ENCODE measurements at places on chromosomes 7 and 10.

- peak; percentile 37 for DNase-seq
These were observed 674 bp downstream of the AMZ1 start for GRCh38 chr7:2688409-2689342.

- DNase-seq: no peak
These were observed 56.1 kb downstream of the FEZF1 start for GRCh38 chr7:122248472-122248871.

DNA sequence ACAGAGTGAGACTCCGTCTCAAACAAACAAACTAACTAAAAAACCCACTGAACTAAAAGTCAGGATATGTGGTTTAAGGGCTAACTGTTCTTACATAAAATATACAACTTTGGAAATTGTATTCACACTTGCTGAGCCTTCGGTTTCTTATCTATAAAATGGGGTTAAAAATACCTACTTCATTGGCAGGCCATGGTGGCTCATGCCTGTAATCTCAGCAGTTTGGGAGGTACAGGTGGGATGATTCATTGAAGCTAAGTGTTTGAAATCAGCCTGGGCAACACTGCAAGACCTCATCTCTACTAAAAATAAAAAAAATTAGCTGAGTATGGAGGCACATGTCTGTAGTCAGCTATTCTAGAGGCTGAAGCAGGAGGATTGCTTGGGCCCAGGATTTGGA is 115.4 kb upstream of the KLF6 start:
- DNase-seq: no peak

DNA sequence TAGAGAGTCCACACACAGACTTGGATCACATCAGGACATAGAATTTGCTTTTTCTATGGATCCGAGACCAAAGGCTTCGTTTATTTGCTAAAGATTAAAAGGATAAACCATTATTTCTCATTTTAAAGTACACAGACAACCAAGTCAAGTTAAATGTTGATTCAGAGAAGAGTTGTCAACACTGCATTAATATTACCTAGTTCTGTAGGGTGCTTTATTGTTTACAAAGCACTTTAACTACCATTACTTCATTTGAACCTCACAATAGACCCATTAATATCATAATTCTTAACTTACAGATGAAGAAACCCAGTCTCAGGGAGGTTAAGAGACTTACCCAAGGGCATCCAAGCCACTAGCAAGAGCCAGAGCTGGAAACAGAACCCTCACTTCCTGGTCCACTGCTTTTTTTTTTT is 43.2 kb upstream of the GSAP start:
- DNase-seq: no peak

DNA sequence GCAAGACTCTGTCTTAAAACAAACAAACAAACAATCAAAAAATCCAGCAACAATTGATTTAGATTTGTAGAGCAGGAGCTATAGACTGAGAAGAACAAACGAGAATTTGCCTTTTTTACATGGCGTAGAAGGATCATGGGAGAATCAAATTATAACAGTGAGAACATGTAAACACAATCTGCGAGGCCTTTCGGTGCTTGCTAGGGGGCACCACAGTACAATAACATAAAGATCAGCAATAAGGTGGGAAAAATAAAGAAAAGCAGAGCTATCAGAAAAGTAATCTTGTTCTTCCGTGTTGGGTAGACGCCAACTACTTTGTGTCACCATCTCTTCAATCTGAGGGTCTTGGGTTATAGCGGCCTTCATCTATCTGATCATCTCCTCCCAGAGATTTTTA is 82.2 kb downstream of the NOD1 start:
- no peak for DNase-seq

DNA sequence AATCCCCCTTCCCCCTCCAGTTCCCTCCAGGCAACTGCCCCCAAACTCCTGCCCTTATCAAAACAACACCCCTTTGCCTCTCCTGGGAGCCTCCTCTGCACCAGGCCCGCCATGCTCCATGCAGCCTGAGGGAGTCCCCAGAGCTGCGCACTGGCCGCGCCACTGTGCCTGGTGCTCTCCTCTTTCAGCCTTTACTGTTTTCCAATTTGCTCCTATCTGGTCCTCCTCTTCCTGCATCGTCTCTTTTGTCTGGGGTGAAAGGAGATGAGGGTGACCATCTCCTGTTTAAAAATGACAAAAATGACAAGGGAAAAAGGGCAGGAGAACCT is 165.8 kb upstream of the ADCY1 start:
- DNase-seq: no peak

- peak; percentile 79 for DNase-seq
These were observed 11.5 kb downstream of the EGFR start for GRCh38 chr7:55030314-55030713.

DNA sequence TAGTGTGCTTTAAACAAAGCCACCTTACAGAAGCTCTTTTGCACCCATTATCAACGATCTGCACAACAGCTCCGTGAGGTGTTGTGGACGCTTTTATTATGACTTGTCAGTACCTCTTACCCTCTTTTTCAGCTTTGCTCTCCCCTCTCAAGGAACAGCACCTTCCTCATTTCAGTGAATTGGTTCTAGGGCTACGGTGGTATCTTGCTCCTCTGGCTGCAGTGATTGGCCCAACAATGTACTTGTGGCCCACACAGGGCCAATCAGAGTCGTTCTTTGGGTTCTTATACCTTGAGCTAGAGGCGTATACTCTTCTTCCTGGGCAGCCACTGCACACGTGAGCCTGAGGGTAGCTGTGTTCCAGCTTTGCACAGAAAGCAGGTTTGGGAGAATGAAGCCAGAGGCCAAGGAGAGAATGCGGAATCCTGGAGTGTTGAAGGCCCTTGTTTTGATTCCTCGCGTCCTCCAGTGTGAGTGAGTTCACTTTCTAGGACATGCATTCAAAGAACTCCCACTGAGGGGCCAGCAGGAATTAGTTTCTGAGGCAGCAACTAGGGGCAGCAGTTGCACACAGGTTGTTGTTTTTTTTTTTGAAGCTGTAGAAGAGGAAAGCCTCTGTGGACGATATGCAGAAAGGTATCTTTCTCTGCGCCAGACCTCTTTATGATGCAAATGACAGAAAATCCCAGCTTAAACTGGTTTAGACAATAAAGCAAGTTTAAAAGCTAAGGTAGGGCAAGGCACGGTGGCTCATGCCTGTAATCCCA is 49.8 kb upstream of the PDZD8 start:
- DNase-seq: no peak

GRCh38 chr7:29297194-29297890 is 102.8 kb downstream of the CHN2 start:
- DNase-seq: no peak

DNA sequence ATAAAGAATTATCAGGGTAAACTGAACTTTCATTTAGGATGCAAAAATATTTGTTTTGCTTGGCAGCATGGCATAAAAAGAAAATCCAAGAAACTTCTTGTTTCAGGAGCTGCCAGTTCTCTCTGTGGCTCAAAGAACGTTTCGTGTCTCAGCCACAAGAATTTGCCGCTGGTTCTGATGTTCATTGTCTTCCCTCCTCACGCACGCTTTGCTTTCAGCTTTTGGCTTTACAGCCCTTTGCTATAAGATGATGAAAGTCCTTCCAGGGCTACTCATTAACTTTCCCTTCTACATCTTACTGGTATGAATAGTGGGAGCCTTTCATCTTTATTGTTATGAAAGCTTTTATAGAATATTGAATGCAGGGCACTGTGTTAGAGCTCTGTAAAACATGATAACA is 124.7 kb downstream of the BICC1 start:
- peak; percentile 91 for DNase-seq

Data from EH (cell line).